ENCODE measurements at places on chromosomes 7 and 10.

DNA sequence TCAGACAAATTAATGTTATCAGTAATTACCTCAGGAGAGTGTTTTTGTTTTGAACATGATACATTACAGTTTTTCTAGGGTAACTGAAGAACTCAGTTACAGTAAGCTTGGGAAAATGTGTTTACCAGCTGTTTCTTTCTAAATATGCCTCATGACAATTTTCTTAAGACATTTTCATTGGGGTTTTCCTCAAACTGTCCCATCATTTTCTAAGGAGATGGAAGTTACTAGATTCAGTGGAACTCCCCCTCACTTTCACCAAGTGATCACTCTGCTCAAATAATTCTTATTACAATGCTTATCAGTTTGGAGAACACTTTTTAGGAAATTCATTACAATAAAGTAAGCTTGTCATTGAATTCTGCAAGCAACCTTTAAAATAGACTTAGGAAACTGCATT lies 6.4 kb upstream of the SPAG6 start:
- no peak for DNase-seq

GRCh38 chr10:44715136-44715535 lies 196.0 kb upstream of the TMEM72 start:
- no peak for DNase-seq

GRCh38 chr10:104809288-104810090 lies 168.4 kb downstream of the SORCS3 start:
- no peak for DNase-seq

GRCh38 chr7:137169282-137169698 lies 174.2 kb downstream of the PTN start:
- DNase-seq: no peak

GRCh38 chr10:76436981-76437380 lies 1005.6 kb downstream of the LRMDA start:
- DNase-seq: no peak

GRCh38 chr10:110619514-110620397 lies 24.4 kb upstream of the RBM20 start:
- no peak for DNase-seq

GRCh38 chr10:86389441-86390193 lies 23.0 kb upstream of the GRID1 start:
- no peak for DNase-seq
